AG10803 (cell line): ENCODE measurements at places on chromosomes 13 and 19.

DNA sequence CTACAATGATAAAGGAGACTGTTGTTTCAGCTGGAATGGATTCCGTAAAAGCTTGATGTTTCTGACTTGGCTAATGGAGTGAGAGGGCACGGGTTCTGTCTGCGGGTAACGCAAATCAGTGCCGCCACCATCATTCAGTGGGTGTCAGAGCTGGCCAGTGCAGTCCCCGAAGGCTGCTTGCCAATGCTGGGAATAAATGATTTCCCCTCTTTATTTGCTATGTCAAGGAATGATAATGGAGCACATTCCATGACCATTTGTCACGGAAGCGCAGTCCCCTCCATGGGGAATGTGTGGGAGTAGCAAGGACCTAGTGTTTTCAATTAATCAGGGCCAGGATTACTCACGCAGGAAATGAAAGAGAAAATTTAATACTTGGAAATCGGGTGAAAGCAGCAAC is 899.3 kb downstream of the UQCRFS1 start:
- DNase-seq: peak; percentile 95

- DNase-seq: no peak
Observed at GRCh38 chr13:106555631-106556328, 12.2 kb downstream of the ARGLU1 start.

GRCh38 chr13:30341815-30342570 is 34.6 kb upstream of the KATNAL1 start:
- peak; percentile 94 for DNase-seq

- no peak for DNase-seq
Observed at GRCh38 chr13:21659087-21659486, 11.8 kb upstream of the FGF9 start.

- no peak for DNase-seq
Observed at GRCh38 chr19:46915386-46915785, 54.6 kb downstream of the ARHGAP35 start.

DNA sequence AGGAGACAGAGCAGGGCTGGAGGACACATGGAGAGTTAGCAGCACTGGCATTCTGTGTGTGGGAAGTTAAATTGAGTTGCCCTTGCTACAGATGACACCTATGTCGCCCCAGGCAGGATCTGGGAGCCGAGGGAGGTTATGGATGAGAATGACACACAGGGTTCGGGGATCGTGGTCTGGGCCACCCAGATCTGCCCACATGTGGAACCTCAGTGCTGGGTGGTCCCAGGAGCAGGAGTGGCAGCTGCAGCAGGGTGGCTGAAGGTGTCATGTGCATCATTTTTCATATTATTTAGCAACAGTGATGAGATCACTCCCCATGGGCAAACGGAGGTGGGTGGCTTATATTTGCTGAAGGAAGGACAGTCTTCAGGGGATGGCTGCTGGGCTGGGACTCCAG is 3.2 kb downstream of the IL17D start:
- no peak for DNase-seq

DNA sequence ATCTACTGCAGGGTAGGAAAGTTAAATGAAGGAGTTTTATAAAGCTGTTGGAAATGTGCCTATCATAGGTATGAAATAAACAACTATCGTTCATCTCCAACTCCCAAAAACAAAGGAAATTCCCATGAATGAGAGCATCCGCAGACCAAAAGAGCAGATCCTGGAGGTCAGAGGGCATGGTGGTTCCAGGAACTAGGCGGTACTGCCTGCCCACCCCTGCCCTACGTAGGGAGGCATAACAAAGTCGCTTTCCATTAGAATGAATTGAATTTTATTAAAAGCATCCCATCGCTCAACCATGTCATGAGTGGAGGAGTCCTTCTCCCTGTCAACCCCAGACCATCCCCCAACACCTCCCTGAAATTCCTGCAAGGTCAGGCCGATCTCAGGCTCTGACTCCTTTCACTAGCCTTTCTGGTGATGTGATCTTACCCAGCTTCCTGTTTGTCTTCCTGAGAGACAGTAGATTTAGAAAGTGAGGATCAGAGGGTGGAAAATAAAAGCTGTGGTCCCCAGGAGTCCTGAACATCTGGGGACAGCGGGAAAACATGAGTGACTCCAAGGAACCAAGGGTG is at the start of gene CLEC4M:
Gene CLEC4M (plus strand): TSS at position 525 of the 575 bp plus-strand sequence. CDS start 24 bp downstream, at position 549.
- no peak for DNase-seq

DNA sequence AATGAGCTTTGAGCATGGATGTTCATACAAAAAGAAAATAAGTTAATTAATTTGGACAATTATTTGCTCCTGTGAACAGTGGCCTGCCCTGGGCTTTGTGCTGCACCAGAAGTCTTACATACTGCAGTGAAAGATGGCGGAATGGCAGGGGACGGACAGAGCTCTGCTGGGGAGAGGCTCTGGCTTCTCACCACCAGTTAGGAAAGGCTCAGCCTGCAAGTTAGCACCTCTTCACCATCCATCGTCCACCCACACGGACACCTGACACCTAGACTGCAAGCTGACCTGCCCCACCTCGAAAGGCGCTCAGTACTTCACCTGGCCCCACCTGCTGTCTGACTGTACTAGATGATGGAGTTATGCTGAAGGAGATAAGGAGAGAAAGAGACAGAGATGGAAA is 203.9 kb upstream of the IRS2 start:
- DNase-seq: no peak

GRCh38 chr13:30071969-30072817 is 221.8 kb upstream of the UBL3 start:
- no peak for DNase-seq

DNA sequence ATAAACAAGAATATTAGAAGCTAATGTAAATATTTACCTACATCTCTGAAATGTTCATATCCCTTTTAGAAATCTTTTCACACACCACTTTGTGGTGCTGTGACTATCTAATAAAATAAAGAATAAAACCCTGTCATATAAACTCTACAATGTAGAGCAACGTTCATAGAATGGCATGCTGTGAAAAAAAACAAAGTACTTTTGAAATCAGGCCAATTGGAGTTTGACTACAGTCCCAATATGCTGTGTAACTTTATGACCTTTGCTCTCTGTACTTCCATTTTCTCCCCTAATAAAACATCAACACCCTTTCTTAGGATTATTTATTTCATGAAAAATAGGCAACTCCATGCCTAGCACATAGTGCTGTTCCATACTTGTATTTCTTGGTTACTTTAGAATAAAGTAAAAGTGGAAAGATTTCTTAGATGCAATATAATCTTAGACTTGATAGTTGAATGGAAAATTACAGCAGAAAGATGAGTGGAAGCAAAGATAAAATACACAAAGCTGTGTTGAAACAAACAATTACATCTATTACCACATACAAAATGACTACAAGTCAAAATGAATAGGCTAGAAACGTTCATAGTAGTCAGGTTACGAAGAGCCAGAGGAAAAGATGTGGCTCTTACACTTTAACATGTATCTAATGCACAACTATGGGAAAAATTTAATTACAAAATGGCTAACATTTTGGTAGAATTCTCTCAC is 613.2 kb upstream of the SLITRK5 start:
- no peak for DNase-seq

DNA sequence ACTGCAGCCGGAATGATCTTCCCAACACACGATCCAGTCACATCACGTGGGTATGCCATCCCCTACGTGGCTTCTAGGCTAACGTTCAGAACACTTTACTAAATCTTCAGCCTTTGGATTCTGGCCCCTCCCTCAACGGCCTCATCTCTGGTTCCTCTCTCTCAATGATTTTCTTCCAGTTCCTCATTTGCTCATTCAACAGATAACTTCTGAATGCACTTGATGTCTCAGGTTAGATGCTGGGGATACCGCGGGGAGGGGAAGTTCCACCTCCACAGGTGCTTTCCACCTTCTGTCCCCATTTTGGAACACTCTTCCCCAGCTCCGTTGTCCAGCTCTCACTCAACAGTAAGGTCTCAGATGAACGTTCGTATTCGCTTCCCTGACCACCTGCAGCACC is 66.1 kb downstream of the ATP7B start:
- DNase-seq: no peak

DNA sequence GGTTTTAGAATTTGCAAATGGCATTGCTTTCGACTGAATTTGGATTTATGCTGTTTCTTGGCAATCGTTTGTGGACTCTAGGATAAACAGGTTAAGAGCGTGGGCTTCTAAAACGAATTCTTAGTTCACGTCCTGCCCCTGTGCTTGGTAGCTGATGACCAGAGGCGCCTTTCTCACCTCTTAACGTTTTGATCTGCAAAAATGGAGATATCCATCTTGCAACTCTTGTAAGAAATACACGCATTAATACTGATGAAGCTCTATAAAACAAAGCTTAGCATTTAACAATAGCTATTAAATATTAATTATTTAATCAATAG is 580 bp upstream of the KATNAL1 start:
- DNase-seq: no peak

- no peak for DNase-seq
Observed at GRCh38 chr19:54905421-54905802, 536 bp upstream of the NCR1 start.

- DNase-seq: no peak
Observed at GRCh38 chr13:41034881-41035280, 15.8 kb upstream of the ELF1 start.

DNA sequence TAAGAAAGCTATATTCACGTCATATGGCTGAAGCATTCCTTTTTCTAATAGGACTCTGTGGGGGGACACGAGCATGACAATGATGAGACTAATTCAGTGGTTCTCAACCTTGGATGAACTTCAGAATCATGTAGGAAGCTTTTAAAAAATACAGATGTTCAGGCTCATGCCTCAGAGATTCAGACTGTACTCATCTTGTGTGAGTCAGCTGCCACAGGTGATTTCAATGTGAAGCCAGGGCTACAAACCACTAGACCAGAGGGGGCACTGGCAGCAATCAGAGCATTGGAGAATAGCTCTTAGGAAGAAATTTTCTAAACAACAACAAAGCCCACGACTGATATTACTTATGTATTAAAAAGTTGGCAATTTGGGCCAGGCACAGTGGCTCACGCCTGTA is 91.7 kb downstream of the SERP2 start:
- DNase-seq: peak; percentile 27

DNA sequence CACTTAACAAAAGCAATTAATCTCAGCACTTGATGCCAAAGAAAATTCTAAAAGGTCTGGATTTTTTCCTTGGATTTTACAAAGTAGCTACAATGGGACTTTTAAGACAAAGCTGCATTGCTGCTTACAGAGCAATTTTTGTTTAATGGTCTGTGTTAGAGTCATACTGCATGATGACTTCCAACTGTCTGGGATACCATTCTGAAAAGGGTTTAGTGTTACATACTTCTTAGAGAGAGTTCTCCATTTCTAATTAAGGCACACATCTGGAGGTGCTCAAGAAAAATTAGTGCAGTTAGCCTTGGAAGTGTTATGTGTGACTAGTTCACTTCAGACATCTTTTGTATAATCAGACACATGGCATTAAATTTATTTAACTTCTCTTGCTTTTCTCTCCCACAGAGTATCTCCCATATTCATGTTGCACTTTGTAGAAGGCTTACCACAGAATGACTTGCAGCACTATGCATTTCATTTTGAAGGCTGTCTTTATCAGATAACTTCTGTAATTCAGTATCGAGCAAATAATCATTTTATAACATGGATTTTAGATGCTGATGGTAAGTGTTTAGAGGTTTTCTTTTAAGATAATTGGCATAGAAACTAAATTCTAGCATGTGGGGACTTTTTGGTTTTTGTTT is 35.1 kb downstream of the USPL1 start:
- DNase-seq: peak; percentile 12

DNA sequence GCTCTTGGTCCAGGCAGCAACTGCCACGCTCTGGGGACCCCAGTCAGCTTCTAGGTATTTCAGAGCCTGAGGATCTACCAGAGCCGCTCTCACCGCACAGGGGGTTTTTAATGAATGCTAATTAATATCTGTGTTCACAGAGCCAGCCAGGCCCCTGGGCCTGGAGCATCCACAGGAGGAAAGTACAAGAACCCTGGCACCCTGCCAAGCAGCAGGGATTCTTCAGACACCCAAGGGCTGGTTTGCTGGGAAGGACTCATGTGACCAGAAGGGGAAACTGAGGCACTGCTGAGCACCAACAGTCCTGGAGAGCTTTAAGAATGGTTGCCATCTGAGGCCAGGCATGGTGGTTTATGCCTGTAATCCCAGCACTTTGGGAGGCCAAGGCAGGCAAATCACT is 38.0 kb upstream of the ADGRE5 start:
- no peak for DNase-seq

- no peak for DNase-seq
Observed at GRCh38 chr13:24119626-24120508, 40.7 kb upstream of the SPATA13 start.

- DNase-seq: peak; percentile 82
Observed at GRCh38 chr13:47114030-47114429, 217.2 kb upstream of the HTR2A start.

GRCh38 chr19:41307954-41308449 is 2.0 kb upstream of the CCDC97 start:
- DNase-seq: no peak

DNA sequence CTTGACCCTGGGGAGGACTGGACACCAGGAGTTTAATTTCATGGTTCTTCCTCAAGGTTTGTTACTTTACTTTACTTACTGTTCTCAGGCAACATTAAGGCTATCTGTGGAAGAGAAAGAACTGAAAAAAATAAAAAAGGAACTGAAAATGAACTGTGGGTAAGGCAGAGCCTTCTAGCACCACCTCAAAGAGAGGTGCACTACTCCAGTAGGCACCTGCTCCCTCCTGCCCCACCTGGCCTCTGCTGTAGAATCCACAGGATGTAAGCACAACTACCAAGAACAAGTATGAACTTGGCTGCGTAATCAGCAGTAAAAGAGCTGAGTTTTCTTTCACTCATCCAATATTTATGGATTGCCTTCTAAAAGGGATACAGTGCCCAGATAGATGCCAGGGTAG is 12.2 kb downstream of the ZNF112 start:
- no peak for DNase-seq

- DNase-seq: no peak
Observed at GRCh38 chr13:24176351-24177101, 16.0 kb downstream of the SPATA13 start.
